ENCODE measurements at places on chromosomes 6 and 20.

DNA sequence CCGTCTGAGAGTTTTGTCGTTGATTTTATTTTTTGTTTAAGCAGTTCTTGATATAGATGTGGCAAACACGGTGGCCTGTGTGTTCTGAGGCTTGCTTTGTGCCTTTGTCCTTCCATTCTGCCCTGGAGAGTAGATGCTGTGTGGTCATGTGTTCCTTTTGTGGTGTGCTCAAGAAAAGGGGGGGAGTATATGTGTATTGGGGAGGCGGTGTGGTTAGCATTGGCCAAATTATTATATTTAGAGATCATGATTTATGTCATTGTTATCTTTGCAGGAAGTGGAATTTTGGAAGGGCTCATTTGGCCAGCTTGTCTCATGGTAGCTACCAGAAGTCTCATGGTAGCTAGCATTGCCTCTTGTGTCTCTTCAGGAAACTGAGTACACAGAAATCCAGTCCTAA lies 16.4 kb downstream of the RREB1 start:
- no peak for DNase-seq

DNA sequence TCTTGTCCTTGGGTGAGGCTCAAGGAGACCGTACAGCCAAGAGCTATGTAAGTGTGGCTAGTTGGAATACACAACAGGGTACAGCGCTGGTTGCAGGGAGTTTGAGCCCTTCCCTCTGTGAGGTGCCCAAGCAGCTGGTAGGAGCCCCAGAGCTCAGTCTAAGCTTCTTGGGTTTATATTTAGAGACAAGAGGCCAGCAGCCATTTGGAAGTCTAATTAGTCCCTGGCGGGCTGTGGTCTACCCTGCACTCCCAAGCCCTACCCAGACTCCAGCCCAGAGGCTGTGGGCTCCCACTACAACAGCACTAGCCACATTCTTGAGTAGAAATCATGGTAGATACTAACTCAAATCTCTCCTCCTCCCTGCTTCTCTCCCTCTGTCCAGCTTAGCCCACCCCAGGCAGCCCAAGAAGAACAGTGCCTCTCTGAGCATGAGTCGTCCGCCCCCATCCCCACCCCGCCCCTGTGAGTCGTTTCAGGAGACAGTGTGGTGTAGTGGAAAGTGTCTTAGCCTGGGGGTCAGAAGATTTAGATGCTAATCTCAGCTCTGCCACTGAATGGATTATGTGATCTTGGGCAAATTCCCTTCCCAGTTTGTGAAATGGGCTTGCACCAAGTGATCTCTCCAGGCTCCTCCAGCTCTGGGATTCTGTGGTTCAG lies 37.8 kb downstream of the EIF2S2 start:
- no peak for DNase-seq

- no peak for DNase-seq
Measured at GRCh38 chr20:29874476-29875202, 1382.8 kb upstream of the DEFB115 start.

DNA sequence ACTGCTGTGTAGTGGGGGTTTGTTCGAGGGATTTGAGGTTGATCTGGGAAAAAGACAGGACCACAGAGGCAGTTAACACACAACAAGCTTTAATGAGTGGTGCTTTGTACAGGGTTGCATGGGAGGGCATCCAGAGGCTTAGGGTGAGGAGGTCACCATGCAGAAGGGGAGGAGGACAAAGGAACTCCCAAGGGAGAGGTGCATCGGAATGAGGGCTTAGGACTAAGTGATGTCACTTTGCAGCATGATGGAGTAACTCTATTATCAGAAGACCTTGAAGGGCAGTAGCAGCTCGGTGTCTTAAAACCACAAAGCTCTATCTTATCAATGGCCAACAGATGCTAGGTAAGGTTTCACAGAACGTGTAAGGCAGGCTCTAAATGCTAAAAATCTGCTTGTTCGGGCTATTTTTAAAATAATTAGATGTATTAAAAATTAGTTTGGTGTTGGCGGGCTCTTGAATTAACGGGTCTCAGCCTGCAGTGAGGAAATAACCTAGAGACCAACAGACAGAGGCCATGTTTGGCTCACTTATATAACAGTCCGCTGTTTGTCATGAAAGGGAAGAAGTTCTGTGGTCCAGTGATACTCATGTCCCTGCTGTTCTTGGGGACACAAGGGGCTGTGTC lies 37.9 kb downstream of the MAN1A1 start:
- DNase-seq: no peak
